ENCODE measurements at places on chromosomes 5 and 9.

DNA sequence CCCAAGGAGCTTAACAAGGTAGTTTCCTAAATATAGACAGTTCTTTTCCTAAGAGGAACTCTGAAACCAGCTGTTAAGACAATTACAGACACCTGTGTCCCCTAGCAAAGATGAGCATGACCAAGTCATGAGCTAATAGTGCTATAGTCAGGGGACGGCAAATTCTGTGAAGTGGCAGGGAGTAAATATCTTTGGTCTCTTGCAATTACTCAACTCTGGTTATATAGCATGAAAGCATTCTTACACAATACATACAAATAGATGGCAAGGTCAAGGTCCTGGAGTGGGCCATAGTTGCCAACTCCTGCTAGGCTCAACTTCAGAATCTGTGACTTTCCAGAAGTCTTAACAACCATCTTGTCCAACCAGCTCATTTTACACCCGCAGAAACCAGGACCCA lies 103.7 kb downstream of the RFK start:
- DNase-seq: no peak

GRCh38 chr9:114098936-114099668 lies at the start of gene KIF12:
Gene KIF12 (minus strand): TSS chr9:114099292. CDS start chr9:114099276, 16 bp downstream.
- no peak for DNase-seq

GRCh38 chr5:83025690-83026478 lies 51.3 kb downstream of the TMEM167A start:
- DNase-seq: no peak

DNA sequence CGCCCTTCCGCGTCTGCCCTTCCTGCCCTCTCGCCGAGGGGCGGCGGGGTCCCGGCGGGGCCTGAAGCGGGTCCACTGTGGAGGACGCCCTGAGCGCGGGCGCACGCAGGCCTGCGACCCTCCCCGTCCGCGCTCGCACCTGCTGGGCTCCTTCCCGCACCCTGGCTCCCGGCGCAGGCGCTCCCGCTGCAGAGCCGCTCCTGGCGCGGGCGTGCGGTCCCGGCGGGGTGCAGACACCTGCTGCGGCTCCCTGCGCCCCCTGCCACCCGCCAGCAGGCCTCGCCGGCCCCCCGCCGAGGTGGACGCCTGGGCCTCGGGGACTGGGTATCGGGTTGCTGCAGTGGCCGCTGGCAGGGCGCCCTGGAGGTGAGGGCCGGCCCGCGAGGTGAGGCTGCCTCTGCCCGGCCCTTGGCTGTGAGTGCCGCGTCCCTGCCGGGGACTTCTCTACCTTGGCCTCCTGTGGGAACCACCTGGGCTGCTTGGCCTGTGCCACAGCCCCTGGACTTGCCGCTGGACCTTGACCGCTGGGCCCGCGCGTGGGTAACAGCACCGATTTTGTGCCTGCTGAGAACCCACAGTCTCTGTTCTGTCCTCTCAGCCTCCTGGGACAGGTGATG lies 627 bp downstream of the ARRDC1 start:
- no peak for DNase-seq

DNA sequence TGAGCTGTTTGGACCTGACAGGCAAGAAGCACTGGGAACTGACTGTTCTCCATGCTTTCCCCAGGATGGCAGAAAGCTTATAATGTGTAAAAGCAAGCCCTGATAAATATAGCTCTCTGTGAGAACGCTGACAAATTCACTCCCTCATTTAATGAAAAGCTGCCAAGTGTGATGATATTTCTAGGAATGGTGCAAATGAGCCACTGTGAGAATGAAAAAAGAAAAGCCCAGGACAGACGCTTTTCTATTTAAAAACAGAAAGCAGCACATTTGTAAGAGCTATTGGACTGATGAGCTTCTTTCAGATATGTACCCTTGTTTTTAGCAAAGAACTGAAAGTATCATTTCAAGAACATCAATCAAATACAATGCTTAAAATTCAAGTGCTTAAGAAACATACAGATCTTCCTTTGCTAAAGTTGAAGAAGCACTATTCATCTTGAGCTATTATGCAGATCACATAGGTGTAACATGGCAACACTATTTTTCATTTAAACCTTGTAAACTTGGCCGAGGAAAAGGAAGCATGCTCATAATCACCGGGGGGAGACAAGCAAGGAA lies 842.6 kb upstream of the ACO1 start:
- DNase-seq: no peak

DNA sequence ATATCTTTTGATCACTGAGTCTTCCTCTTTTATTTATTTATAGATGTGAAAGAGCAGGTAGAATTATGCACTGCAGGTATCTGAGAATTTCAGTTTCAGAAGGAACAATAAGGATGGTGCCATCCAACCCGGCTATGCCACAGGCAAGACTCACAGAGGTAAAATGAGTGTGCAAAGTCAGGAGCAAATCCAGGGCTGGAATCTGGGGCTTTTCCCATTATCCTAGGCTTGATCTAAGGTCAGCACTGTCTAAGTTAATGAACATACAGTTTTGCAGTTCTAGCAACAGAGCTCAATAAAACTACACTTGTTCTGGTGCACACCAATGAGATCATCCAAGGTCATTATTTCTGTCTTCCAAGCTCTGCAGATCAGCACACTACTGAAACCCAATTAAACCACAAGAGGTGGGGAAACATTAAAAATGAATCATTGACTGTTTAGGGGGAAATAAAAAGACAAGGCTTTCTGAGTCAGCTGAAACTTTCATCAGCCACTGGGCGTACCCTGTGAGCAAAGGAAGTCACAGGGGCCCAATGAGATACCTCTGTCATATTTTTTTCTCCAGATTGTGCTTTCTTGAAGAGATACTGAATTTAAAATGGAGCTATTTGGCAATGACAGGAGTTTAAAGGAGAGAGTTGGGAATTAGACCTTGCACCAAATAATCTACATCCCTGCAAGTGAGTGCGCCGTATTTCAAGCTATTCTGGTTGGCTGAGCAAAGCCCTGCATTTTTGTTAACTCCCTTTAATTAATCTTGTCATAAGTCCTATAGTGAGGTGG lies 662.2 kb upstream of the ZNF608 start:
- no peak for DNase-seq

DNA sequence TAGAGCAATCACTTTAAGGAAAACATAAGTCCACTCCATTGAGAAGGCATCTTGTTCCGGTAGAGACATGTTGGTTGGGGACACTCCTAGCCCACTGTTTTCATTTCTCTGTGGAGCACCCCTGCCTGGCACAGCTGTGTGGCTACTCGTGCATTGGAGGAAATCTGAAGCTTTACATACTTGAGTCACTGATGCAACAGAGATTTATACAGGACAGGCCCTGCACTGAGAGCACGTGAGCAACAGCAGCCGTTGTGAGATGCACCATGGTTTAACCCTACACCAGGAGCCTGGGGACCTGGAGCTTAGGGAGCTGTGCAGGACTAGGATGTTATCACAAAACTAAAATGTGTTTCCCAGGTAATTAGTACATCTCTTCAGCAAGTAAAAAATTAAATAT lies 230.7 kb upstream of the IRX1 start:
- no peak for DNase-seq

DNA sequence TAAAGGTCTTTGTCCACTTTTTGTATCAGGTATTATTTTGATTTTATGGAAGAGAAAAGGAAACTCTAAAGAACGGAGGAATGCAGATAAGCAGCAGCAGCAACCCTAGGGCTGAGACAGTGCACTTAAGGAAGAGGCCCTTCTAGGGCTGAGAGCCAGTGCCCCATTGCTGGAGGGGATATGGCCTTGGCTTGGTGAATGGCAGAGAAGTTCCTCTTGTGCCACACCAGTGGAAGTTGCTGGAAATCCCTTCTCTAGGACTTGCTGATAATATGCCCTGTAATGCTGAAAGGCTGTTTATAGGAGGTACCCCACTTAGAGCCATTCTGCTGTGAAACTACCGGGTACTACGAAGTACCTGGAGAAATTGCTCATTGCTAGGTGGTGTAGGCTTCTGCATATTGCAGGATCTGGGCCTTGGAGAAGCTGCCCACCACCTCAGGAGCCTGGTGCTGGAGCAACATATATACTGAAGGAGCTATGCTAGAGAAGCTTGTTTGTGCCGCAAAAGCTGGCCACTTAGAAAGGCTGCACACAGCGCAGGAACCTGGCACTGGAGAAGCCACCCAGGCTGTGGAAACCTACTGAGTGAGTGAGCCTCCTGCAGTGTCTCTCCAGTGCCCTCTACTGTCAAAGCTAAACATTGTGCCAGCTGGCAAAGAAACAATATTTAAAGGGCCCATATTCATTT lies 9.6 kb upstream of the UBTD2 start:
- DNase-seq: peak; percentile 85

- DNase-seq: no peak
Observed at GRCh38 chr9:113462781-113463286, 693 bp upstream of the RGS3 start.

DNA sequence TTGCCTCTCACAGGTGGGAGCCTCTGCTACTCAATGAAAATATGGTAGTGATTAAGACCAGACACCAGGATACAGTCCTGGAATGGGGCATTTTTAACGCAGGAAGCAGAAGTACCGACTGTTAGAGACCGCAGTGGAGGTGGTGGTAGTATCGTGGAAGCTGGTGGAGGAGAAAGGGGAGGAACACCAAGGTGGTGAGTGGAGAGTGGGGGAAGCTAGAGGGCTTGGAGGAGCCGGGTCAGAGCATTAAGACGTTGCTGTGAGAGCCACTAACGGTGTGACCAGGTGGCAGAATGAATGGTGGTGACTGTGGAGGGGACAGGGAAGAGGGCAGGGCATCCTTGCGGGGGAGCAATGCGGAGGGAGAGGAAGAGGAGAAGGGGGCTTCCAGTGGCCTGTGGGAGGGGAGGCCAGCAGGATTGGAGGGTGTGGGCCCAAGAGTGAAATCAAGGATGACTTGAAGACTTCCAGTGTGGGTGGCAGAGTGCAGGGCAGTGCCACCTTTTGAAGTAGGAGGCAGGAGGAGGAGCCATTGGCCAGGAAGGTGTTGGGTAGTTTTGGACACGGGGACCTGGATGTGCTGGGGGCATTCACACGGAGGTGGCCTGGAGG lies 1.6 kb upstream of the UBAC1 start:
- DNase-seq: no peak

DNA sequence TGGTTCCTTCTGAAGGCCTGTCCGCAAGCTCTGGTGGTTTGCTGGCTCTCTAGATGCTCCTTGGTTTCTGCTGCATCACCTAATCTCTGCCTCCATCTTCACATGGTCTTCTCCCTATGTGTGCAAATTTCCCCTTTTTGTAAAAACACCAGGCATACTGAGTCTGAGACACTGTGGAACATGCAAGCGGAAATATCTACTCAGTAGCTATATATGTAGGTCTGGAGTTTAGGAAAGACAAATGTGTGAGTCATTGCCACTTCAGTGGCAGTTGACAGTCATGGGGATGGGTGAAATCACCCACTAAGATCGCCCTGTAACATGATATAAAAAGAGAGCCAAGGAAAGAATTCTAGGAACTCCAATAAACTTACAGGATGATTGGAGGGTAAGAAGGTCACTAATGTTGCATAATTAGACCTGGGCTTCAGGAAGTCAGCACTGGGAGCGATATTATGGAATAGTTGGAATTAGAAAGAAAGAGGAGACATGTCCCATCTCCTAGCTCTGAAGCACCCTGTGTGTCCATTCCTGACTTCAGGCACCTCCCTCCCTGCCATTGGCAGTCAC lies 22.7 kb upstream of the UBLCP1 start:
- no peak for DNase-seq

DNA sequence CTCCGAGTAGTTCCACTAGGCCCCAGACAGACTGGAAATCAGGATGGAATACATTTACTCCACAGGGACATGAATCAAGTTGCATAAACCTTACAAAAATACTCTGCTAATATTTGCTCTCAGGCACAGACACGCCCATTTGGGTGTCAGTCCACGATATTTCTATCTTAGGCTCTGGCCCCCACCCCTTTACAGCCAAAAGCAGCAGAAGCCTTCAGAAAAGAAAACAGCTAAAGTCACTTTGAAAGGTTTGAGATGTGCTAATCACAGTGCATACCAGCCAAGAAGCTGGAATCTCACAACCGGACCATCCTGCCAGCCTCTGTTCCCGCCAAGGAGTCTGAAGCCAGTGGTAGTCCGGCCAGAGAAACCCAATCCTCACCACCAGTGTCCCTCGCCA lies 22.6 kb downstream of the PTPN3 start:
- DNase-seq: no peak

- no peak for DNase-seq
Observed at GRCh38 chr5:10987276-10987924, 226.4 kb upstream of the DAP start.

DNA sequence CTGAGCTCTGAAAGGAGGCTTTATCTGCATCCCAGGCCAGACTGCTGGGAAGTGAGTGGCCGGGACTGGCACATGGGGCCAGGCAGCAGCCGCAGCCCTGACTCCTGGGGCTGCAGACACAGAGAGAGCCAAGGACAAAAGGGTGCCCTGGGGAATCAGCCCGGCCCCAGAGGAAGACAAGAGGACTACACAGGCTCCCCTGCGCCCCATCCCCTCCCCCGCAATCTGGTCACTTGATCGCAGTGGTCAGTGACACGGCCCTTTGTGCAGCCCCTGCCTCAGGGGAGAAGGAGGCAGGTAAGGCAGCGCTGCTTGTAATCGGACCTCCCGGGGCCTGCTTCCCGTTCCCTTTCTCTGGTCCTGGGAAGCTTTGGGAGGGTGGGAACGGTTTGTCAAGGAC lies 55.5 kb upstream of the FUBP3 start:
- no peak for DNase-seq

- DNase-seq: no peak
Observed at GRCh38 chr5:122258241-122258640, 53.8 kb upstream of the SNCAIP start.

GRCh38 chr5:59204114-59204897 lies 621.4 kb downstream of the RAB3C start:
- DNase-seq: no peak

GRCh38 chr9:16106021-16106571 lies 553.3 kb downstream of the CCDC171 start:
- DNase-seq: no peak

GRCh38 chr5:173592050-173592669 lies 24.3 kb downstream of the BOD1 start:
- DNase-seq: no peak

GRCh38 chr5:88677376-88677895 lies 205.5 kb downstream of the MEF2C start:
- no peak for DNase-seq

DNA sequence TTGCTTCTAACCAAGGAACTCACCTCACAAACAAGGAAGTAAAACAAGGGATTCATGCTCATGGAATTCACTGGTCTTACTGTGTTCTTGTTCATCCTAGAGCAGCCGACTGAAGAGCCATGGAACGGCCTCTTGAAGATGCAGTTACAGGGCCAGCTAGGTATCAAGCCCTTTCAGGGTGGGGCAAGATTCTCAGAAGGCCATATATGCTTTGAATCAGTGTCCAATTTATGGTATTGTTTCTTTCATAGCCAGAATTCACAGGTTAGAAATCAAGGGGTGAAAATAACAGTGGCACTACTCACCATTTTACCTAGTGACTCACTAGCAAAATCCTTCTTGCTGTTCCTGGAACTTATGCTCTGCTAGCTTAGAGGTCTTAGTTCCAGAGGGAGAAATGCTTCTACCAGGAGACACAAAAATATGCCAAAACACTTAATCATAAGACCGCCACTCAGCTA lies 159.5 kb upstream of the CDH10 start:
- no peak for DNase-seq

DNA sequence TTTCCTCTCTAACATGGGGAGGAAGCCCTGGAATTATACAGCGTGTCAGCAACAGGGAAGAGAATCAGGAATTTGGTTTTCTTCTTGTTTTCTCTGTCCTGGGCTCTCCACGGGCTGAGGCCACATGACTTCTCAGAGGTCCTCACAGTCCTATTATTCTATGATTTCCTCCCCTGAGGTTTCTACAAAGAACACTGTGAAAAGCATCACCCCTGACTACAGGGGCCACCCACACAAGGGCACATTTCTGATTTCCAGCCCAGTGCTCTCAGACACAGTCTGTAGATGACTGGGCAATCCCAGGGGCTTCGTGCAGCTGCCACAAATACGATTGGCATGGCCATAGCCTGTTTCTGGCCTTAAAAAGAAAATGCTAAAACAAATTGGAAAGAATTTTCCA lies 284.9 kb downstream of the CEMIP2 start:
- no peak for DNase-seq
